ENCODE measurements at places on chromosomes 7 and 10.

GRCh38 chr7:129210989-129211312 is 13.9 kb upstream of the AHCYL2 start:
- no peak for DNase-seq

GRCh38 chr10:75904499-75905283 is 473.3 kb downstream of the LRMDA start:
- DNase-seq = no peak

DNA sequence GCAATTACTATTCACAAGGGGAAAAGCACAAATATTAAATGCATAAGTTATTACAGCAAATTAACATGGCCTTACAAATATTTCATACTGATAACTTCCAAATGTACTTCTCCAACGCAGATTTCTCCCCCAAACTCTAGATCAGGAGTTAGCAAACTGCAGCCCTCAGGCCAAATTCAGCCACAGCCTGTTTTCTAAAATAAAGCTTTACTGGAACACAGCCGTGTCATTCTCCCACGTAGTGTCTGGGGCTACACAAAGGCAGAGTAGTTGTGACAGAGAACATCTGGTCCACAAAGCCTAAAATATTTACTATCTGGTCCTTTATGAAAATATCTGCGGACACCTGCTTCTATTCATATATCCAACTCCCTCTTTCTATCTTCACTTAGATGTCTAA is 151.8 kb upstream of the AHR start:
- DNase-seq = no peak

GRCh38 chr10:17056781-17057428 is 72.7 kb downstream of the CUBN start:
- no peak for DNase-seq

- DNase-seq = no peak
Observed at GRCh38 chr7:51680594-51681399, 364.2 kb upstream of the COBL start.

DNA sequence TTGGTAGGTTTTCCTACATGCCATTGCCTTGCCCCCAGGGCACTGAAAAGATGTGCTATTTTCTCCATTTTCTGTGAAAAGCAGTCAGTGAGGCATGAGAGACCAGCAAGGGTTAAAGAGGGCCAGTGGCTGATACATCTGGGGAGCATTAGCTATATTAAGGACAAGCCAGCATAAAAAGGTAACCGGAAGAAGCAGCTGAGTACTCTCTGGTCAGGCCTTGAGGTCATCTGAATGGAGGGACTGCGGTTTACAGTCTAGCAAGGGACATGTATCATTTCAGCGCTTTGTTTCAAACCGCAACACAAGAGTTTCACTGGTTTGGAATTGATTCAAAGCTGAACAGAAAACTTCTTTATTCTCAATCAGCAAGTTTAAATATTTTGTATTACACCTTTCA is 120.4 kb downstream of the EPDR1 start:
- no peak for DNase-seq

DNA sequence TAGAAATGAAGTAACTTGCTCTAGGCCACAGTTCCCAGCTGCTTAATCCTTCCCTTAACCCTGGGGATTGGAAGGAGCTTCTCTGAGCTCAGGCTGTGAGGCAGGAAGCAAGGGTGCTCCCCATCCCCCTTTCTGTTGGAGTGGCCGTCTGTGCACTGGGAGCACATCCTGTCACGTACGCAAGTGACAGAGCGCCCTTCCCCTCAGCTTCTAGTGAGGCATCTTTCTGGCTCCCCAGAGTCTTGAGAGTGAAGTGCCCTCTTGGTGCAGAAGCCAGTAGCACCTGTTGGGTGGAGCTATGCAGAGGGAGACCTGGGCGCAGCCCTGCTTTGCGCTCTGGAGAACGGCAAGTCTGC is 47.8 kb downstream of the SHH start:
- no peak for DNase-seq

DNA sequence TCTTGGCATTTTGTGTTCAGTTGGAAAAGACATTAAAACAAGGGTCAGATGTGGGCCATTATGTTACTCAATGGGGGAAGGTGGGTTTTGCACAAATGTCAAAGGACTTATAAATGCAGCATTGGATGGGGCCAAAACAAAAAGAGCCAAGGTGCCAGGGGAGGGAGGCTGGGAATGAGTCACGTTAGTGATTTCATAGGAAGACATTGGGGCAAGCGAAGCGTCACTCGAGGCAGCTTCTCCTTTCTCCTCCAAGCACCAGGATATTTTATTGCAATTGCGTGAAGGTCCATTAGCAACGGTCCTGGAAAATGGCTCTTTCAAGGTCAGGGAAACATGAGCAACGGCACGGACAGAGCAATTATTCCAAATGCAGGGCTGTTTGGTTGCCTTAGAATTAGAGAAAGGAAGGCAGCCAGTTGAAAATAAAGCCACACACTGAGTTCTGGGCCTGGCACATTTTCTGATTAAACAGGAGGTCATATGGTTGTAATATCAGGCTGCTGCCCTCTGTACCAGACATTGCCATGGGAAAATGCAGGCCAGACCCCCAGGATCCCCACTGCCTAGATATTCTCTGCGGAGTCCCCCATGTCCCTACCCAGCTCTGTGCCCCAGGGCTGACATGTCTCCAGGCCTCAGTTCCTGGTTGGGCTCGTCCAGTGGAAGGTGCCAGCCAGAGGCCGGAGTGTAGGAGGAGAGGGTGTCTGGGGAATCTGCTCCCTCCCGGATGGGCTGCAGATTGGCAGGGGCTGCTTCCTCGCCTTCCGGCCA is 63.3 kb upstream of the NANOS1 start:
- no peak for DNase-seq

GRCh38 chr10:92530891-92531535 is 42.9 kb downstream of the IDE start:
- DNase-seq = no peak

- DNase-seq = no peak
Observed at GRCh38 chr10:13773043-13773442, 186.3 kb downstream of the PRPF18 start.
